OCI-M1 (cell line): ENCODE measurements at places on chromosomes 12 and 14.
A peak's percentile ranks its signal among the peaks of the same experiment; 100 is the strongest.

DNA sequence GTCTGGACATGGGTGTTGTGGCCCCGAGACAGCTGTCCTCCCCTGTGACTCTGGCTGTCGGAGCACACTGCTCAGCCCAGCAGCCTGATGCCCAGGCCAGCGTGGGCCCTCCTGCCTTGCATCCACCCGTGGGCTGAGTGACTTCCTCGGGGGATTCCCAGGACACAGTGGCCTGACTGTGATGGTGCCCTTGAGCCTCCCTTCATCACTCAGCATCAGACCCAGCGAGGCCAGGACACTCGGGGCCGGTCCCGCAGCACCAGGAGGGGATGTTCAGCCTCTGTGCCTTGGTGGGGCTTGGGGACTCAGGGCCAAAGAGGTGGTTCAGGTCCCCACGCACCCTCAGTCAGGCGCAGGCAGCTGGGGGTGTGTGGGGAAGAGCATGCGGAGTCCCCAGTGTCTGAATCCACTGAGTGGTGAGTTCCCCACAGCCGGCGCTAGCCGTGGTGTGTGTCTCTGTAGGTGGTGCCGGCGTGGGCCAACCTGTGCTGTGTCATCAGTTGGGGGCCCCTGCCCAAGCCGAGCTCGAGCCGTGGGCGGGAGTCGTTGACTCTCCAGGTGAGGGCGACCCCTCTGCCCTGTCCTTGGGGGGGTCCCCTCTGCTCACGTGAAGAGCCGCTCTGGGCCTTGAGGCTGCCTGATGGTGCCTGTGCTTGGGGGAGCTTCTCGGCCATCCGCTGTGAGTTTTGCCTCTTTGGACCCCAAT is 185.8 kb downstream of the ADGRD1 start:
- no peak for DNase-seq

DNA sequence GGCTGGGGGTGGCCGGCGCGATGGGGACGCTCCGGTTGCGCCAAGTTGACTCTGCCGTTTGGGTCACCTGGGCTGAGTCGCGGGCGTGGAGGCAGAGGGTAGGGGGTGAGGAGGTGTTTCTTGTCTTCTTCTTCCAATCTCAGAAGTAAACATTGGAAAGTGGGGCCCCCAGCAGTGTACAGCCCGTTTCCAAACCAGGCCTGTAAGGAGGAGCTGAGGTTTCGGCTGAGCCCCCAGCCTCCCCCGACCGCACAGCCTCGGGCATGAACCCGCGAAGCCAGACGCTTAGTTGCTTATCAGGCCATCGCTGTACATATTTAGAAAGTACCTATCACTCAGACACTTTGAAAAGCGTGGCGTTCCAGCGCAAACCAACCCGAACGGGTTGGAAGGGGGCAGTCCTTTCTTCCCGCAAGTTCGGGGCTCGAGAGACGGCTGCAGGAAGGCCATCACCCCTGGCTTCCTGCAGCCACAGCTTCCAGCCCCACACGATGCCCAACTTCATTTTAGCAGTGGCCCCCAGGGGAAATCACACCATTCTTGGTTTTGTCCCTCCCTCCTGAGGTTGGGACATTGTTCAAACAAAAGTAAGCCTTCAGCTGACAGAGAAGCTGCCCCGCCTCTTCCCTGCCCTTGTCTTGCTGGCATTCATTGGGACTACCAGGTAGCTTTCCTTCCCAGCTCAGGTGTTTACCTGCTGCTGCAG is 164.1 kb downstream of the ZFP36L1 start:
- DNase-seq = no peak

GRCh38 chr14:72401632-72402376 is 469.6 kb downstream of the RGS6 start:
- DNase-seq = peak; percentile 2

DNA sequence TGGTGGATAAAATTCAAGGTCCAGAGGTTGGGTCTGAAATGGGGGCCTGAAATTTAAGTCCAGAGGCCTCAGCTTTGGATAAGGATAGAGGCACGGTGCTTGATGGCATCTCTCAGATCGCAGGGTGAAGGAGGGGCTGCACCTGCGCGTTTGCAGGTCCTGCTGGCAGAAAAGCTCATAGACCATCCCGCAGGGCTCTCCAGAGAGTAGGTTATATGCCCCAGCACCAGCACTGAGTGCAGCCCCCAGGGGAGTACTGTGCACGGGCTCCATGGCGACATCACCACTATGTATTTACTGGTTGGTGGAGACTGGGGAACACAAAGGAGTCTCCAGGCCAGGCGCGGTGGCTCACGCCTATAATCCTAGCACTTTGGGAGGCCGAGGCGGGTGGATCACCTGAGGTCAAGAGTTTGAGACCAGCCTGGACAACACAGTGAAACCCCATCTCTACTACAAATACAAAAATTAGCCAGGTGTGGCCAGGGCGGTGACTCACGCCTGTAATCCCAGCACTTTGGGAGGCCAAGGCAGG is 4.3 kb upstream of the CD63 start:
- DNase-seq = no peak

DNA sequence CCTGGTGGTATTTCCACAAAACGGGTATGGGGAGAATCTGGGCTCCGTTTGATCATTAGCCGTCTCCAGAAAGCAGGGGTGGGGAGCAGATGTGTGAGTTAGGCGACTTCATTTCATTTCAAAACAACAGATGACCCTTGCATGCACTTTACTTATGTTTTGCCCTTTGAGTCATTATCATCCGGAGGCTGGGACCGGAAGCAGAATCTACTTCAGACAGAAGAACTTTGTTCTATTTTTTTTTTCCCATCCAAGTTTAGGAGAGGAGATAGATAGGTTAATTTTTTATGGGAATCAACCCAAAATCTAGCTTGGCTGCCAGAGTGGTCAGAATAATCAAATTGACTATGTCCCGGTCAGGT is 31.3 kb upstream of the CMAS start:
- no peak for DNase-seq

- DNase-seq = peak; percentile 22
Measured at GRCh38 chr12:132429946-132430643, 59.9 kb upstream of the FBRSL1 start.

- DNase-seq = no peak
Measured at GRCh38 chr14:33534632-33535031, 416.2 kb downstream of the EGLN3 start.

GRCh38 chr12:124259154-124260066 is 35.5 kb upstream of the RFLNA start:
- DNase-seq = peak; percentile 95

GRCh38 chr12:52434760-52435530 is 774 bp upstream of the KRT75 start:
- DNase-seq = no peak

- no peak for DNase-seq
Measured at GRCh38 chr14:20775043-20775442, 6.0 kb upstream of the RNASE6 start.

DNA sequence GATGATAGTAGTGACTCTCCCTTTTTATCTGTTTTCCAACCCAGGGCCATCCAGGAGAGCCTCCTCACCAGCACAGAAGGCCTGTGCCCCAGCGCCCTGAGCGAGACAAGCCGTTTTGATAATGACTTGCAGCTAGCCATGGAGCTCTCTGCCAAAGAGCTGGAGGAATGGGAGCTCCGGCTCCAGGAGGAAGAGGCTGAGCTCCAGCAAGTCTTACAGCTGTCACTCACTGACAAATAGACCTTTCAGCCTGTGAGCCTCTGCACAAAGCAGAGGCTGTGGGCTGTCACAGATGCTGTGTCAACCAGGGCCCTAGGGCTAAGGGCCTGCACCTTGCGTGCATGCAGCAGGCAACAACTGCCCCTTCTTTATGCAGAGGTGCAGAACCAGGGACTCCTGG is 11.0 kb downstream of the C12orf76 start:
- no peak for DNase-seq

DNA sequence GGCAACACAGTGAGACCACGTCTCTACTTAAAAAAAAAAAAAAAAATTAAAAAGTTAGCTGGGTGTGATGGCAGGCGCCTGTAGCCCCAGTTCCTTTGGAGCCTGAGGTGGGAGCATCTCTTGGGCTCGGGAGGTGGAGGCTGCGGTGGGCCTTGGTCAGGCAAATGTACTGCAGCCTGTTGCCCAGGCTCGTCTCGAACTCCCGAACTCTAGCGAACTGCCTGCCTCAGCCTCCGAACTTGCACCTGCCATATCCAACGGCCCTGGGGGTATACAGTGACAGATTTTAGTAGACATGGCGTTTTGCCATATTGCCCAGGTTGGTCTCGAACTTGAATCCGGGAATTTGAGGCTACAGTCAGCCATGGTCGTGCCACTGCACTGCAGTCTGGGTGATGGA is 195.4 kb downstream of the ALG10 start:
- DNase-seq = no peak

- no peak for DNase-seq
Measured at GRCh38 chr14:53470351-53471043, 317.4 kb upstream of the DDHD1 start.

- no peak for DNase-seq
Measured at GRCh38 chr12:106118-106591, 39.6 kb downstream of the IQSEC3 start.

- DNase-seq = peak; percentile 62
Measured at GRCh38 chr12:49827401-49828099, 663 bp downstream of the NCKAP5L start.

GRCh38 chr14:90426663-90427062 is 29.8 kb downstream of the CALM1 start:
- peak; percentile 1 for DNase-seq

- DNase-seq = no peak
Measured at GRCh38 chr12:46260124-46260912, 8.5 kb downstream of the SLC38A1 start.
